ENCODE measurements at places on chromosomes 11 and 22. TPM values are rescaled to one million over a fixed set of nuclear protein-coding genes. Genes with fewer than 3 reads are reported as not detected.

The KIF18A gene
- 0.33 TPM for total RNA-seq

The ANO1 gene
- total RNA-seq, result 26.6 TPM

The CCDC89 gene
- 4.5 TPM for total RNA-seq

The OR6A2 gene
- not detected for total RNA-seq

The ST3GAL4 gene
- 75.8 TPM for total RNA-seq

The HOATZ gene
- 1.7 TPM for total RNA-seq

The SAA4 gene
- total RNA-seq, result not detected

The APOA4 gene
- not detected for total RNA-seq

GRCh38 chr11:119148720-119149017, 183 bp upstream of the ABCG4 start:
- no peaks in the 10 kb centered on the region for H3K27me3 ChIP-seq
- peaks cover 6% of the 10 kb centered on the region for H3K4me1 ChIP-seq
- no peak for DNase-seq
- no peak overlapping the region for H3K27ac ChIP-seq
- peak overlapping the region; percentile 40 for H3K4me3 ChIP-seq

GRCh38 chr22:36289406-36289870, 36.5 kb downstream of the APOL1 start:
- H3K36me3 ChIP-seq, result no peaks in the 10 kb centered on the region
- DNase-seq, result no peak
- H3K4me3 ChIP-seq, result no peak overlapping the region
- H3K27me3 ChIP-seq, result no peaks in the 10 kb centered on the region

- H3K27me3 ChIP-seq, result no peaks in the 10 kb centered on the region
- H3K27ac ChIP-seq, result no peak overlapping the region
- H3K36me3 ChIP-seq, result no peaks in the 10 kb centered on the region
- H3K4me1 ChIP-seq, result peaks cover 9% of the 10 kb centered on the region
- DNase-seq, result no peak
Observed at GRCh38 chr11:34203377-34203871, 98.0 kb downstream of the NAT10 start.

DNA sequence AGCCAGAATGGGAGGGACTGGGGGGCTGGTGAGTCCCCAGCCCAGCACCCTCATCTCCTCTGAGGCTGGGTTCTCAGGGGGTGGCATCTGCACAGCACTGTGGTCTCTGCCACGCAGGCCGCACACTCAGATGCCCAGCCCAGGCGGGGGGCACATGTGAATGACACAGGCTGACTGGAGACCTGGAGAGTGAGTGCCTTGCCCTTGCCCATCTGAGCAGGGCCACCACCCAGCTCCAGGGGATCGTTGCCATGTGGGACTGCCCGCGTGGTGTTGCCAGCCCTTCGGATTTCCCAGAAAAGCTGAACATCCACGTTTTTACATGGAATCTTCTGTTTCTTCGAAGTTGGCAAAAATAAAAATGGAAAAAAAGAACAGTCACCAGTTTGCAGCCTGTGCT, 18.9 kb downstream of the PRDM11 start:
- H3K4me3 ChIP-seq, result no peak overlapping the region
- H3K4me1 ChIP-seq, result peaks cover 33% of the 10 kb centered on the region
- no peak for DNase-seq
- no peaks in the 10 kb centered on the region for H3K27me3 ChIP-seq

DNA sequence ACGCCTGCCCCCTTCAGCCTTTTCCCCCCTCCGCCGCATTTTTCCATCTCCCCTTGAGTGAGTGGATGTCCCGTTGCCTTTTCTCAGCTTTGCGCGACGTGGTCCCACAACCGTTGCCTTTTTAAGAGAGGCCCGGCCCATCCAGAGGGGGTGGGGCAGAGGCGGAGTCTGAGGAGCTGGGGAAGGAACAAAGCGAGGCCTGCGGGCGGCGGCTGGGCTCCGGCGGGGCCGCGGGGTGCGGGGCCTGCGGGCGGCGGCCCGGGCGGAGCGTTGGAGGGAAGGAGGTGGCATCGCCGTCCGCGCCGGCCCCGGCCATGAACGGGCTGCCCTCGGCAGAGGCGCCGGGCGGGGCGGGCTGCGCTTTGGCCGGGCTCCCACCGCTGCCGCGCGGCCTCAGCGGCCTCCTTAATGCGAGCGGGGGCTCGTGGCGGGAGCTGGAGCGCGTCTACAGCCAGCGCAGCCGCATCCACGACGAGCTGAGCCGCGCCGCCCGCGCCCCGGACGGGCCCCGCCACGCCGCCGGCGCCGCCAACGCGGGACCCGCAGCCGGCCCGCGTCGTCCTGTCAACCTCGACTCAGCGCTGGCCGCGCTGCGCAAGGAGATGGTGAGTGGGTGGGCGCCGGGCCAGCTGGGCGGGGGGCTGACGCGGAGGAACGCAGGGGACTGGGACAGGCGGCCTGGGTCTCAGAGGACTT, at the start of gene FAM89B:
Gene FAM89B (plus strand): TSS at position 183 of the 696 bp plus-strand sequence. CDS start 132 bp downstream, at position 315.
- DNase-seq, result peak; percentile 92
- no peaks in the 10 kb centered on the region for H3K27me3 ChIP-seq
- peak within 1 kb of the TSS; percentile 69 for H3K4me3 ChIP-seq
- H3K4me1 ChIP-seq, result peaks cover 18% of the 10 kb centered on the region

DNA sequence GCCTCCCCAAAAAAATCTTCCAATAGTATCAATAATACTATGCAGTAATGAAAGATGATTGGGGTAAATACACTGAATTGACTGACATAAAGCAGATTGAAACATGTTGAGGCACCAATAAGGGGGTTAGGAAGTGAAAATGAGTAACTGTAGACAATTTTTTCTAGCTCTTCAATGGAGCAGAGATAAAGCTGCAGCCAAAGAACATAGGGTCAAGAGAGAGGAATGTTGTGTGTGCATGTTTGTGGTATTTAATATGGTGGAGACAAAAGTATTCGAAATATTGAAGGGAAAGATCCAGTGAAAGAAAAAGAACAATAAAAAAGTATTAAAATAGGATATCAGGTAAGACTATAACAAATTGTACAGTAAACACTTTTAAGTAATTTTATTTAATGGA, 450.0 kb upstream of the CCDC179 start:
- H3K36me3 ChIP-seq, result no peaks in the 10 kb centered on the region
- H3K4me3 ChIP-seq, result no peak overlapping the region
- no peaks in the 10 kb centered on the region for H3K4me1 ChIP-seq
- H3K27ac ChIP-seq, result no peak overlapping the region
- H3K27me3 ChIP-seq, result no peaks in the 10 kb centered on the region
- no peak for DNase-seq

- H3K27ac ChIP-seq, result no peak overlapping the region
- no peaks in the 10 kb centered on the region for H3K27me3 ChIP-seq
- peak; percentile 80 for DNase-seq
- H3K4me3 ChIP-seq, result no peak overlapping the region
- peaks cover 14% of the 10 kb centered on the region for H3K4me1 ChIP-seq
Observed at GRCh38 chr22:36439481-36440271, 41.8 kb downstream of the TXN2 start.

- no peaks in the 10 kb centered on the region for H3K36me3 ChIP-seq
- H3K4me1 ChIP-seq, result peaks cover 11% of the 10 kb centered on the region
- DNase-seq, result no peak
- H3K27ac ChIP-seq, result no peak overlapping the region
- no peak overlapping the region for H3K4me3 ChIP-seq
Observed at GRCh38 chr11:128551058-128551457, 36.3 kb downstream of the ETS1 start.

- H3K27ac ChIP-seq, result no peak overlapping the region
- no peak overlapping the region for H3K4me3 ChIP-seq
Observed at GRCh38 chr22:26610996-26611395, 6.8 kb downstream of the CRYBB1 start.

DNA sequence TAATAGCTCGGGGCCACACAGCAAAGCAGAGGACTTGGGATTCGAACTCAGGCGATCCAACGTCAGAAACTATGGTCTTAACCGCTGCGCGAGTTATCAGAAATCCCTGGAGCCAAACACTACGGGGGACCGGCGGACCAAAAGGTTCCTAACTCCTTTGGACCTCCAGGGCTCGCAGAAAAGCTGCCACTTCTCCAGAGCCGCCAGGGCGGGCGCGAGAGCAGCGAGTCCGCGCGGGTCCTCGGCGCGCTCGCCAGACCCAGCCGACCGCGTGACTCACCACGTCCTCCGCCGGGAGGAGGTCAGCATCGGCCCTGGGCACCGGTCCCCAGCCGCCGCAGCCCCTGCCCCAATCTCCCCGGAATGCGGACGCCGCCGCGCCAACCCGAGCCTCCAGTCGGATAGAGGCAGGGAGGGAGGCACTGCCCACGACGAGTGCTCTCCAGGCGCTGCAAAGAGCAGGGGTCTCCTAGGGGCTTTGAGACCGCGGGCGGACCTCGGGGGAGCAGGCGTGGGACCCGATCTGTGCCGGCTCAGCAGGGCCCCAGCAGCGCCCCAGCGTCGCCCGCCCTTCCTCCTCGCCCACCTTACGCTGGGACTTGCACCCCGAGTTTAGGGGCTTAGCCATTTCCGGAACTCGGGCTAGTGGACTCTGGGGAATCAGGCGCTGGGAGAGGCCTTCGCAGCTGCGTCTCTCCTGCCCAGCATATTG, 6.2 kb upstream of the ALX4 start:
- peak overlapping the region; percentile 18 for H3K4me3 ChIP-seq
- H3K27me3 ChIP-seq, result no peaks in the 10 kb centered on the region
- peak; percentile 30 for DNase-seq
- no peaks in the 10 kb centered on the region for H3K36me3 ChIP-seq

- no peak overlapping the region for H3K4me3 ChIP-seq
- no peaks in the 10 kb centered on the region for H3K27me3 ChIP-seq
- no peak overlapping the region for H3K27ac ChIP-seq
- no peak for DNase-seq
- no peaks in the 10 kb centered on the region for H3K36me3 ChIP-seq
- H3K4me1 ChIP-seq, result no peaks in the 10 kb centered on the region
Observed at GRCh38 chr22:17337639-17338038, 31.6 kb upstream of the CECR2 start.

GRCh38 chr11:83054001-83054400, 17.7 kb downstream of the RAB30 start:
- no peaks in the 10 kb centered on the region for H3K27me3 ChIP-seq
- H3K27ac ChIP-seq, result no peak overlapping the region
- H3K36me3 ChIP-seq, result no peaks in the 10 kb centered on the region
- peaks cover 15% of the 10 kb centered on the region for H3K4me1 ChIP-seq

GRCh38 chr11:124036666-124037065, 4.5 kb downstream of the OR10G7 start:
- no peaks in the 10 kb centered on the region for H3K36me3 ChIP-seq
- no peak for DNase-seq
- H3K27ac ChIP-seq, result no peak overlapping the region
- no peaks in the 10 kb centered on the region for H3K4me1 ChIP-seq

GRCh38 chr22:17563936-17564391, 666 bp downstream of the SLC25A18 start:
- H3K4me3 ChIP-seq, result no peak overlapping the region
- no peaks in the 10 kb centered on the region for H3K27me3 ChIP-seq
- no peak overlapping the region for H3K27ac ChIP-seq
- no peak for DNase-seq
- H3K4me1 ChIP-seq, result peaks cover 11% of the 10 kb centered on the region
- no peaks in the 10 kb centered on the region for H3K36me3 ChIP-seq
